ENCODE measurements at places on chromosomes 2 and 18.
A peak's percentile ranks its signal among the peaks of the same experiment; 100 is the strongest.

DNA sequence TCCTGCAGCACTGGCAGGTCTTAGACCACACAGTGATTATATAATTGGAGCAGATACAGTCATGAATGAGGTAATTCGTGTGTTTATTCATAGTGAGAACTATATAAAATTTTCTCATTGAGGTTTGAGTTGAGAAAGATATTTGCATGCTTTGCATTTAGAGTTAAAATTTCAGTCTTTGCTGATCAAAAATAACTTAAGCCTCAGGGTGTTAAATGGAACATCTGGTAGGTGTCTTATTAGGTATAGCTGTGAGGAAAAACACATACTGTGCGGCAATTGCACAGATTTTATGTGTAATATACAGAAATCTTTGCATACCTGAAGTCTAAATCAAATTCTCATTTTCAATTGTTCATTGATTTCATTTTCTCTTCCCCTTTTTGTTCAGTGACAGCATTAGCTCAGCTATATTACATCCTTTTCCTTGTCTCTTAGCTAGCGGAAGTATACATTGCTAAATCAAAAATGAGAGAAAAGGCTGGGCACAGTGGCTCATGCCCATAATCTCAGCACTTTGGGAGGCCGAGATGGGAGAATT lies 21.2 kb downstream of the GORASP2 start:
- DNase-seq, result no peak

- DNase-seq, result peak; percentile 63
Measured at GRCh38 chr2:44169155-44169898, 652 bp downstream of the PPM1B start.

DNA sequence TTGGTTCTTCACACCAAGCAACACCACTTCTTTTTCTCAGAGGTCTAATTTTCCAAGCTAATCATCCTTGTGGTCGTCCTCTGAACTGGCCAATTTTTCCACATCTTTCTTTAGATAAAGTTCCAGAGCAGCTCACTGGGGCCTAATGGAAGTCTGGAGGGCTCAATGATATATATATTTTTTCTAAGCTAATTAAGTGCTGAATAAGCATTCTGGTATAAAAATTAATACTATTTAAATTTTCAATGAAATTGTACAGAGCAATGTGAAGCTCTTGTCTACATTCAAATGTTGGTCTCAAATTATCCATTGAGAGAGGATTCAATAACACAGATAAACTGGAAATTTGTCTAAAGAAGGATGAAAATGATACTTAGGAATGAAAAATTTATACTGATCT lies 866.6 kb downstream of the ERBB4 start:
- no peak for DNase-seq

DNA sequence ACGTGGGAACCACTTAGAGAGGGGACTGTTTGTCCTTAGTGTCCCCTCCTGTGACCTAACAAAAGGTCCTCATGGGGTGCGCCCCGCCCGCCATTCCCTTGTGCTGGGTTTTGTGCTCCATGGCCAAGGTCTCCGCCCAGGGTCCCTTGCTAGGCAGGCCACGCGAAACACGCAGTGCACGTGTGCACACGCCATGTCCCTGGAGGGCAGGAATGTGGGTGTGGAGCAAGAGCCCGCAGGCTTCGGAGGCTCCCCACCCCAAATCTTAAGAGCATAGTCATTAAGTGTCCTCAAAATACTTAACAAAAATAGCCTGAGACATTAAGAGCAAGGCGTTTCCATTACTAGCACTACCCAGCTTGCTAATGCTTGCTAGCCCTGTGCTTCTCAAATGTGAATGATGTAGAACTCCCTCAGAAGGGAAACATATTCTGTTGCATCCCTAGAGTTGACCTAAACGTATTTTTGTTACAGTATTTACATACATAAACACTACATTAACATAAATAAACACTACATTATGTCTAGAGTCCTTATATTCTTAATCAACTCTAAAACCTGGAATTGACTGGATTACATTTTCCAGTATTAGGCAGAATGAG lies 117.6 kb upstream of the APCDD1 start:
- DNase-seq, result no peak

DNA sequence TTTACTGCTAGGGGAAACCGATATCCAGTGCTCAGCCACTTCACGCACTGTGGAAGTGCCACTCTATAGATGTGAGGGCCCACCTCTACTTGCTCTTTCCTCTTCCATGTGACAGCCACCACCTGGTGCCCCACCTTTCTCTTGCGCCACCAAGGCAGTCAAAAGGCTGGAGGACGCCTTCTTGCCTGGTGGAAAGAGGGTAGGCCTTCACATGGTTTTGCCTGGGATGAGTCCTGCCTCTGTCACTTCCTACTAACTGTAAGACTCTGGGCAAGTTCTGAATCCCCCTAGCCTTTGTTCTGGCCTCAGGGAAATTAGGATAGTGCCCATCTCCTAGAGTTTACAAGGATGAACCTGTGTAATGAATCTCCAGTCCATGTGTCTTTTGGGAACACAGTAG lies 66.1 kb upstream of the ODC1 start:
- no peak for DNase-seq

- no peak for DNase-seq
Measured at GRCh38 chr18:43265465-43265864, 11.8 kb downstream of the SYT4 start.

DNA sequence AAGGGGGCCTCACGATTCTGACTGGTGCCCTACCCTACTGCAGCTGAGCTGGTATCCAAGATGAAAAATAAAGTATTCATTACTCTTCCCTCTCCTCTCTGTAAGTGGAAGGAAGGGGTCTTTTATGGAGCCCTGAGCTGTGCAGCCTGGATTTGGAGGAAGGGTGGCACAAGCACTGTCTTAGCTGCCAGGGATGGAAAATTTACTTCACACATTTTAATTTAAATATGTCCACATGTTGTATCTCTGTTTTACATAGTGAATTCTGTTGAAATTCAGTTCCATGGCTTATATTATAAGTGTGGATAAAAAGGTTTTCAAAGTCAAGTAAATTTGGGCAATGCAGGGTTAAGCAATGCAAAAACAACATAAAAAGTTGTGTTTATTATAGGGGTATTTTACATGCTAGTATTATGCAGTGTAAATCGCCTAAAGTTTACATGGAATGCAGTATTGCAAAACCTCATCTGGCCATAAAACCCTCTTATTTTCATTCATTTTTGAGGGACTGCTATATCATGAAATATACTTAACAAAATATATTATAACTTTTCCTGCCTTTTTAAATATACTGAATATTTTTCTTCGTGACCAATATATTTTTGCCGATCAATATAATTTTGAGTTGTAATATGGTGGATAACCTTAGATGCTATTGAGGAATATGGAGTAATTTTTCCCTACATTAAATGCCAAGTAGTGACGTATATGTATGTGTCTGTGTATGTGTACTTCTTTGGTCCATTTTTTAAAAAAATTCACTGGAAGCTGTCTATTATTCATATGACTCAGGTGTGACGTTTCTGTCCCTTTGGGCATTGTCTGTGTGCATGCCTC lies 333.9 kb upstream of the CYRIA start:
- DNase-seq, result no peak

DNA sequence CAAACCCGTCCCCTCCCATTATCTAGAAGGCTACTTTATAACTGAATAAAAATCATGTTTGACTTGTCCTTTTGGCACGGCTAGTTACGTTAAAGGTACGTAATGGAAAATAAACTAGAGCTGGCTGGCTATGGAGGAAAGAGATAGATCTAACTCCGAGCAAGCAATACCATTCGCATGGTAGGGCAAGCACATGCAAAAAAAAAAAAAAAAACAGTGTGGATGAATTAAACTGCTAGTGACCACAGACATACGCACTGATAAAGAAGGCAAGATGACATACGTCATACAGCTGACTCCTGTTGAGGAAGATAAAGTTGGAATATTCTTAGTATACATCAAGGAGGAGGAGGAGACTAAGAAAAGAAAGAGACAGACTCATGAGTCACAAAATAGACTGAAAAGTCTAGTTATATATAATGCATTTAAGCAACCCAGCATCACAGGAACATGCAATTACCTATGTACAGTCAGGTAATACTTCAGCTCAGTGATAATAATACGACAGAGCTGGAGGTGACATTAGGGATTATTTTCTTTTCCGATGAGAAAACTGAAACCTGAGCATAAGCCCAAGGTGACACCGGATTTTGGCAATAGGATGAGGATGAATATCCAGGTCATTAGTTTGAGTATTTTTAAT lies 37.9 kb upstream of the NARS1 start:
- DNase-seq, result no peak

DNA sequence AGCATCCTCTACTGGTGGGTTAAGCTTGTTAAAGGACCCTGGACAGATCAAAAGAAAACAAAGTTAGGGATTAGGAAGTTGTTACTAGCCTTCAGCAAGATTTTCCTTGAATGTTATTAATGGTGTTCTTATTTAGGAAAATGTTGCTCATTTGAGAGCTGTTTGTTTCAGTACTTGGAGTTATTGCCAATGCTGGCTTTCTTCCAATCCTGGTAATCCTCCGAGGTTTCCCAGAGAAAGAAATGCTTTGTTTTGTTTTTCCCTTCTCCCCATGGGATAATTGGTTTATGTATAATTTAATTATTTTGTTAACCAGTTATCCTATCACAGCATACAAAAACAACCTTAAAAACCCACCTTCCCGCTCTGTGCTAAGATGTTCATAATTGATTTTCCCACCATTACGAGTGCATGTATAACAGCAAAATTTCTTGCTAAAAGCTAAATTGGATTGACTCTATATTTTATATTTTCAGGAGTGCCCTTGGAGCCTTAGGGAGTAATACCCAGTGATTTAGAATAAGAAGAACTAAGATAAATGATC lies 79.8 kb downstream of the MGAT5 start:
- peak; percentile 12 for DNase-seq

GRCh38 chr2:149692961-149693396 lies 105.4 kb upstream of the MMADHC start:
- DNase-seq, result no peak

DNA sequence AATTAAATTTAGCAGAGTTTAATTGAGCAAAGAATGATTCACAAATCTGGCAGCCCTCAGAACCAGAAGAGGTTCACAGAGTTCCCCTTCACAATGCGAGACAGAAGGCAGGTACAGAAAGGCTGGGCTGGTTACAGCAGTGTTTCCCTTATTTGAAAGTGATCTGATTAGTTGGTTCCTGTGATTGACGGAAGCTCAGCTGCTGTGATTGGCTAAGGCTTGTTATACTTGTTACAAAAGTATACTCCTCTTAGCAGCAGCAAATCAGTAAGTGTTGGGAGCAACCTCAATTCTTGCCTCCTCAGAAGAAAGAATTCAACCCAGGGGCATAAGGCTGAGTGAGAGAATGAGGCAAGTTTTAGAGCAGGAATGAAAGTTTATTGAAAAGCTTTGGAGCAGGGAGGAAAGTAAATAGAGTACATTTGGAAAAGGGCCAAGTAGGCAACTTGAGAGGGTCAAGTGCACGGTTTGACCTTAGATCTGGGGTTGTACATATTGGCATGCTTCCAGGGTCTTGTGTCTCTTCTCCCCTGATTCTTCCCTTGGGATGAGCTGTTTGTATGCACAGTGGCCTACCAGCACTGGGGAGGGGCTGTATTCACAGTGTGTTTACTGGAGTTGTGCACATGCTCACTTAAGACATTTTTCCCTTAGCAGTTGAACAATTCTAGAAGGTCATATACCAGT lies 431.8 kb upstream of the RAB12 start:
- peak; percentile 72 for DNase-seq

DNA sequence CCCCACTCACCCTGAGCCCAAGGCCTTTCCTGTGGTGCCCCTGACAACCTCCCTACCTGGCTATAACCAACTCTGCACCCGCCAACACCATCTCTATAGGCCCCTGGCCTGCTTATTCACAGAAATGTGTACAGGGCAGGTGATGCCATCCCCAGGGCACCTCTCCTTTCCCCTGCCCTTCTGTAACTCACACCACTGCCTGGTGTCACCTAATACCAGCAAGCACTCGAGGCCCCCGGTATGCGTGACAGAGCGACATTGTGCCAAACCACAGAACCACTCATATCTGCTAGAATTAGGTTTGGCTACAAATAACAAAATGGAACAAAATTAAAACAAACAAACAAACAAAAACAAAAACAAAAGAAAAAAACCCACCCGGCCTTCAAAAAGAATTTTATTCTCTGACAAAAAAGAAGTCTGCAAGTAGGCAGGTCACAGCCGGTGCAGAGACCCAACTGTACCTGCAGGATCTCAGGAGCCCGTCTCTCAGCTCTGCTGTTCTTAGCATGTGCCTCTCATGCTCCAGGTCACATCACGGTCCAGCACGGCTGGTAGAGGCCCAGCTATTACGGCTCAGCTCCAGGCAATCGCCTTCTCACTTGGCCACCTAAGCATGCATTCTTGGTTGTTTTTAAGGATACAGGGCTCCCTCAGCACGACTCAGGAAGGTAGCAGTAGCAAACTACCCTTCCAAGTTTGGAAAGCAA lies 51.4 kb downstream of the FAM178B start:
- DNase-seq, result no peak

- DNase-seq, result no peak
Measured at GRCh38 chr2:69934614-69934908, 19.7 kb downstream of the MXD1 start.

DNA sequence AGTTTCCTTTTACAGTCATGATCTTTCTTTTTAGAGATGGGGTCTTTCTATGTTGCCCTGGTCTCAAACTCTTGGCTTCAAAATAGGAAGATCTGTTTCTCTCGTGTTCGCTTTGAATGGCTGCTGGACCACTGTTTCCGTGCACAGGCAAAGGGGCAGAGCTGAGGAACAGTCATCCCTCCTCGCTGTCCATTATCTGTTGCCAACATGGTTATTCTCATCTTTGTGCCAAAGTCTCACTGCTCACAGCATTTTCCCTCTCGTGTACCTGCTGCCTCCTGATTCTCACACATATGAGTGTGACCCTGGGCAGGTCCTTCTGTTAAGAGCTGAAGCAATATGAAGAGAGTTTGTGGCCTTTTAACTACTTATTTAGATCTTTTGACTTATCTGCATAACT lies 28.0 kb upstream of the CCNYL1 start:
- DNase-seq, result no peak

DNA sequence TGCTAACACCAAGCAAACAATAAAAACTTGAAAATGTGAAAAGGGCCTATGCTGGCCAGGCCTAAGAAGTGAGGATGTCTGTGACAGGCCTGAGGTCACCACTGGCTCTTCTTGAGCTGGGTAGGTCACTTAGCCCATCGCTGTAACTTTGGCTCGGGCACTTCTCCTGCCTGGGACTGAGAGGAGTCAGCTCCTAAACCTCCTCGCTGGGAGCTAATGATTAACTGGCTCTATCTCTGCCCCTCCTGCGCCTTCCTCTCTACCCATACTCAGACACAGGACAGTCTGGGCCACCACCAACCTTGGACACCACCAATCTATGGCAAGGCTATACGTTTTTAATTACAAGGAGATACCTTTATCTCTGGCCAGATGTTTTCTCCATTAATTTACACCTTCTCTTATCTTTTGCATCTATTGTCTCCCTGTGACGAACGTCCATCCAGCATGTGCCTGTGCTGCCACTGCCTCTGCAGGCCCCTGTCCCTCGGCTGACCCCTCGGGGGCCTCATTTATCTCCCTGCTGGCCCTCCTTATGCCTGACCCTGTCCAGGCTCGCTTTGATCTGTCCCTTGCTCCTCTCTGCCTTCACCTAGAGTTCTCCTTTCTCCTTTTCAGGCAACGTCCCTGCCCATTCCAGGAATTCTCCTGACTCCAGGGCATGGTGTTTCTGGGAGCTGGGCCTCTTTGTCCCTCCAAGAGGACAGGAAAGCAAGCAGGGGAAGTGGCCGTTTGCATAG lies 149.1 kb upstream of the GATA6 start:
- DNase-seq, result no peak

All from M059J (cell line).